ENCODE measurements at places on chromosomes 7 and 10.

- no peak for DNase-seq
Measured at GRCh38 chr7:83704564-83704963, 55.6 kb upstream of the SEMA3E start.

GRCh38 chr10:22427890-22428571 is 82.7 kb downstream of the SPAG6 start:
- peak; percentile 24 for DNase-seq

- no peak for DNase-seq
Measured at GRCh38 chr7:26185131-26185843, 15.3 kb downstream of the HNRNPA2B1 start.

DNA sequence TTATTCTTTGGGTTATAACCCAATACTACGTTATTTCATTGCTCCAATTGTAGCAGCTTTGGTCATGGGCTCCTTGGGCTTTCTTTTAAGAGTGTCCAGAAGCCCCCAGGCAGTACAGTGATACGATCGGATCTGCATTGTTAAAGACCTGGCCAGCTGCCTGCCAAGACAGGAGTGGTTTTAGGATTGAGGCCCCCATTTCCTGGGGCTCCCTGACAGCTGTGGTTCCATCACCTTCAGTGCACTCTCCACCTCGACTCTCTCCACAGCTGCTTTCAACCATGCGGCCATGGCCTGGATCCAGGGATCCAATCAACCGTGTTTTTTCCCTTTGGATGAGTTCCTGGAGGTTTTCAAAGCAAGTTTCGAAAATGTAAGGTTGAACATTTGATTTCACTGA is 123.4 kb upstream of the BTBD16 start:
- no peak for DNase-seq

DNA sequence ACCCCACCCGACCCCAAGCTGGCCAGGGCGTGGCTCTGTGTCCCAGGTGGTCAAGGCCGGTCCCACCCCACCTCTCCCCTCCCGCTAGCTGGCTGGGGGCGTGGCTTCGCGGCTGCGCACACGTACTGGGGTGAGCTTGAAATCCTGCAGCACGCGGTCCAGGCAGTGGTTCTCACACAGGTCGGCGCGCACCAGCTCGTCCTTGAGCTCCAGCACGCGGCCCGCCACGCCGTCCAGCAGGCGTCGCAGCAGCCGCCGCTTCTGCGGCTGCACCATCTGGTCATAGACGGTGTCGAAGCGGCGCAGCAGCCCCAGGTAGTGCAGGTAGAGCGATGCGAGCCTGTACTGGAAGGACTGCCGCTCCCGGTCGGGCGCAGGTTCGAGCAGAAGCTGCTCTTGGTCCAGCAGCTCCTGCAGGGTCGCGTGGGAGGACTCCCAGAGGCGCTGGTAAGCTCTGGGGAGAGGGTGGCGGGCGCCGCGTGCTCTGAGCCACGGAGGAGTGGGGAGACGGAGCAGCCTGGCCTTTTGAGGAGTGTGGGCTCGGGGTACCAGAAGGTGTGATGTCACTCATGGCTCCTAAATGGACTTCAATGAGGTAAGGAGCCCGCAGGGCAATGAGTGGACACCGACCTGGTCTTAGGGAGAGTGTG is 5.8 kb downstream of the H2BK1 start:
- DNase-seq: no peak

DNA sequence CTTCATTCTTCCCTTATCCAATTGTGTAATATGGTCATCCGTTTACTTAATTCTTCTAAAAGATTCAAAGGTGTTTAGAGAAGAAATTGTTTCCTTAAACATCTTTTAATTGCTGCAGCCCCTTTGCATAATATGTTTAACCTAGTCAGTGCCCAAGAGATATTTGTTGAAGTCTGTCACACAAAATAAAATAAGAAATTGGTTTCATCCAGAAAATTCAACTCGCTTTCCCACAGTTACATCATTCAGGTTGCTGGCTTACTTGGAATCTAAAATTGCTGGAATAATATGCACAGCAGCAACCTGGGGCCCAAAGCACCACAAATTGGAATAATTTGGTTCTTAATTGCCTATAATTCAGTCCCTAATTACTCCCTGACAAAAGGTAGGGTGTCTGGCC is 155.1 kb upstream of the ETV1 start:
- DNase-seq: no peak

GRCh38 chr7:32102432-32102873 is 32.2 kb upstream of the PDE1C start:
- no peak for DNase-seq

GRCh38 chr10:110278562-110279406 is 25.9 kb downstream of the SMNDC1 start:
- no peak for DNase-seq

GRCh38 chr10:71060476-71061426 is 151.6 kb upstream of the UNC5B start:
- DNase-seq: no peak

DNA sequence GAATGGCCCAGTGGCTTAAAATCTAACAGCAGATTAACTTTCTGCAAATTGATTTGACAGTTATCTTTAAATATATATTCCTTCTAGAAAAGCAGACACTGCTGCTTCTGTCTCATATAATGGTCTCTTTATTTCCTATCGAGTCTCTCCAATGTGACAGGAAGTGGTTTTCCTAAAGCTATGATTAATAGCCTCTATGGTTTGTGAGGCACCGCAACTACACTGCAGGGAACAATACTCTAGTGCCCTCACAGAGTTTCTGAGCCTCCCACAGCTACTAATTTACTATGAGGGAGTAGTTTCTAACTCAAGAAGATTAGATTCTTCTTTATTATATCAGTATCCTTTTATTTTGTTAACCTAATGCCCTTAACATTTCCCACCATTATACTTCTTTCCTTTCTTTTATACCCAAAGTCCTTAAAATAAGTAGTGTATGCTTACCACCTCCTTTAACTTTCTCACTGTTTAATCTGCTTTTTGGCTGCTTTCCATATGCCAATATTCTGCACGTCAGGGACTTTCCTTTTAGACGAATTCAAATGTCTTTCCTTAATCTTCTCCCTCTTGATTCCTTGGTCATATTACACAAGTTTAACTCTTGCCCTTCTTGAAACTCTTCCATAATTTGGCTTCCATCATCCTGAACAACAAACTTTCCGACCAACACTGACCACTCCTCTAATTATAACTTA is 23.8 kb upstream of the AHR start:
- no peak for DNase-seq

- no peak for DNase-seq
Measured at GRCh38 chr7:20795361-20795760, 8.7 kb upstream of the SP8 start.

- DNase-seq: no peak
Measured at GRCh38 chr7:15561835-15562234, at the start of gene AGMO. AGMO (minus strand) TSS chr7:15562015.

DNA sequence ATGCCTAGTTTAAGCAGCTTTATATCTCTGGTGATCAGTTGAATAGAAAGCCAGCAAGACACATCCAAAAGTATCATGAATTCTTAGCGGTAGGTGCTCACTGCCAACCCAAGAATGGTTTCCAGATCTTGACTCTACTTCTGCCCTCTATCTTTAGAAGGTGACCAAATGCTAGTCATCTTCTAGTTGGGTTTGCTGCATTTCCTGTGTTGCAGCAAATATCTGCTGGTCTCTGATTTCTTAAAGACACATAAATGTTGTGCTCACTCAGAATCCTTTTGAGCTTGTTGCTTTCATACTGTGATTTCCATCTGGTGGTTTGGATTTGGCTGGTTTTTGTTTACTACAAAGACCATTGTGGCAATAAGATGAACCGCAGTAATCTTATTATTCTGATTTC is 2.2 kb downstream of the CDC123 start:
- DNase-seq: no peak

- no peak for DNase-seq
Measured at GRCh38 chr7:26390016-26390415, 98.4 kb downstream of the SNX10 start.

- no peak for DNase-seq
Measured at GRCh38 chr7:7425321-7425720, 110.4 kb downstream of the COL28A1 start.

- DNase-seq: no peak
Measured at GRCh38 chr7:56449762-56450161, 333.5 kb upstream of the NUPR2 start.

- no peak for DNase-seq
Measured at GRCh38 chr10:119663866-119664698, 12.9 kb downstream of the BAG3 start.

GRCh38 chr10:5774987-5775620 is 38.1 kb downstream of the GDI2 start:
- DNase-seq: no peak

- no peak for DNase-seq
Measured at GRCh38 chr10:77011874-77012811, 625.5 kb downstream of the KCNMA1 start.

DNA sequence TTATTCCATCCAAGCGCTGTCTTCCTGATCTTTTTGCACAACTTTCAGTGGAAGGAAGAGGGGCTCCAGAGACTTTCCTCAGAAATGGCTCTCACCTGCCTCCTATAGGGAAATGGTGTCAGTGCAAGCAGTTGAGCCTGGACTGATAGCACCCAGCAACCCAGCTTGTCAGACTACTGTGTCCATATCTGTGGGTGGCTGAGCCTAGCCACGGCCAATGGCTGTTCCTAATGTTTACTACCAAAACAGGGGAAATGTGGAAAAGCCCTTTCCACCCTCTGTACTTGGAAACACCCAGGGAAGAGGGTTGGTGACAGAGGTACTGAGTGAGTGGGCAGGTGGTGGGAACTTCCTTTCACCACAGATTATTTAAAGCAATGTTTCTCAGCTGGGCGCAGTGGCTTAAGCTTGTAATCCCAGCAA is 4.3 kb upstream of the YKT6 start:
- DNase-seq: no peak

DNA sequence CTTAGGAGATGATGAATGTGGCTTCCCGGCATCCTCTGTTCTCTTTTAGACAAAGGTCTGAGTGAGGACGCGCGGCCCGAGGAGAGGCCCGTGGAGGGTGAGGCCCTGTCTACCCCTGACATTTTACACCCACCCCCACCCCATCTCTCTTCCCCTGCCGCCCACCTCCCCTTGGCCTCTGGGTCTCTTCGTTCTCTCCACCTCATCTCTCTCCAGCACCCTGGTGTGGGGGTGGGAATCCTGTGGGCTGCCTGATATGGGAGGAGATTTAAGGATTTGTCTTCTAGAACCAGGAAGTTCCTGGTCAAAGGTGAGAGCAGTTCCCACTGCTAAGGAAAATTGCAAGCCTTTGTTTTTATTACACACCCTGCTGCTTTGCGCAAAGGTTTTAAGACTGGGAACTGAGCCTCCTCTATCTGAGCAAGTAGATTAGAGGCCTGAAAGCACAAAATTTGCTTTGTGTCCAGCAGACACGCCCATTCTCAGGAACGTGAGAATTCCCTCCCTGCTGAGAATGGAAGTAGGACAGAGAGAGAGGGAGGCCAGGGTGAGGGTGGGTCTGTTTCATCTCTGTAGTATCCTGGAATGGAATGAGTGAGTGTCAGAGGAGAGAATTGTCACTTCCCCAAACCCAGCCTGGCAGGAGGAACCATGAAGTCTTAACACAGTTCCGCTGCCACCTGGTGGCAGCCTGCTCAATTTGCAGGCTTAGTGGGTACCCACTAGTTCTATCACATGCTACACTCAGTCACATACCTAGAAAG is 91.2 kb downstream of the GTF2IRD1 start:
- DNase-seq: peak; percentile 18

DNA sequence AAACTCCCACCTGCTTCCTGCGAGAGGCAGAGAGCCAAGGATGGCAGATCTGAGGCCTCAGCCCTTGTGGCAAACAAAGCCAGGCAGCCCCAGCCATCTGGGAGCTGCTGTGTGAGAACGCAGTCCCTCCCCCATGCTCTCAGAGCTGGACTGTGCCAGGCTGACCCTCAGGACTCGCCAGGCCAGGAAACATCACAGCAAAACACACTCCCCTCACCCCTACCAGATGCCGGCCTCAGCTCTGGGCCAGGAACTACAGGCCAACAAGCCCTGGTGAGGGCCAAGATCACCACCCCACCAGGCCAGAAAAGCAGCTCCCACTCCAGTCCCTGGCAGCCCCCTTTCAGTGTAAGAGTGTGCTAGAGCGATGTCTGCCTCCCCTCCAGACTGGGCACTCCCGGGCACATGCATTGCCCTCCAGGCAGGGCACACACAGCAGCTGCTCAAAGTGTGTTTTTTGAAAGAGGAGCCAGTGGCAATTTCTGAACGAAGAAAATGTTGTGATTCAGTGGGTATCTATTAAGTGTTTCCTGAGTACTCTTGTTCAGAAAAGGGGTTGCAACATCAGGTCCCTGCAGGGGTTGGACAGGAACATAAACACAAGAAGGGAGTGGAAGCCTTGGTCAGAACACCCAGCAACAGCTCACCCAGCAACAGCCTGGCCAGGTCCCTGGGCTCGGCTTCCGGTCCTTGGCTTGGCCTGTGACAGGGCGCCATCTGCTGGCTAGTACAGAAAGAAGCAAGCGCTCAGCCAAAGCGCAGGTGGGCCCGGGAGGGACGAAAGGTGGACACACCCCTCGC is 18.3 kb downstream of the LRRC20 start:
- no peak for DNase-seq

DNA sequence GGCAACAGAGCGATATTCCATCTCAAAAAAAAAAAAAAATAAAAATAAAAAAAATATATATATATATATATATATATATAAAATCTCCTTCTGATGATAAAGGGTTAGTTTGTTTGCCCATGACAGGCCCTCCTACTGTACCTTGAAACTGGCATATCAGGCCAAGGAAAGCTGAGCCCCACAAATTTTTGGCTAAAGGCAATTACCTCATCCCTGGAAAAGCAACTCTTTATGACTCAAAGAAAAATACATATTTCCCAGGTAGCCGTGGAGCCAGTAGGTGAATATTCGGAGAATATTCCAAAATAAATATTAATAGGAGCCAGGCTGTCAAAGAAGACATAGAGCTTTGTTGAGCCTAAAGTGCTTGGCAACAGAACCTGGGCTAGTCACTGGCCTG is 245.1 kb downstream of the GALNT17 start:
- no peak for DNase-seq

GRCh38 chr7:158676171-158676840 is 28.3 kb downstream of the NCAPG2 start:
- no peak for DNase-seq

GRCh38 chr7:130995252-130996081 is 261.5 kb upstream of the KLF14 start:
- DNase-seq: no peak

- no peak for DNase-seq
Measured at GRCh38 chr7:107563081-107563774, 492 bp downstream of the COG5 start.

DNA sequence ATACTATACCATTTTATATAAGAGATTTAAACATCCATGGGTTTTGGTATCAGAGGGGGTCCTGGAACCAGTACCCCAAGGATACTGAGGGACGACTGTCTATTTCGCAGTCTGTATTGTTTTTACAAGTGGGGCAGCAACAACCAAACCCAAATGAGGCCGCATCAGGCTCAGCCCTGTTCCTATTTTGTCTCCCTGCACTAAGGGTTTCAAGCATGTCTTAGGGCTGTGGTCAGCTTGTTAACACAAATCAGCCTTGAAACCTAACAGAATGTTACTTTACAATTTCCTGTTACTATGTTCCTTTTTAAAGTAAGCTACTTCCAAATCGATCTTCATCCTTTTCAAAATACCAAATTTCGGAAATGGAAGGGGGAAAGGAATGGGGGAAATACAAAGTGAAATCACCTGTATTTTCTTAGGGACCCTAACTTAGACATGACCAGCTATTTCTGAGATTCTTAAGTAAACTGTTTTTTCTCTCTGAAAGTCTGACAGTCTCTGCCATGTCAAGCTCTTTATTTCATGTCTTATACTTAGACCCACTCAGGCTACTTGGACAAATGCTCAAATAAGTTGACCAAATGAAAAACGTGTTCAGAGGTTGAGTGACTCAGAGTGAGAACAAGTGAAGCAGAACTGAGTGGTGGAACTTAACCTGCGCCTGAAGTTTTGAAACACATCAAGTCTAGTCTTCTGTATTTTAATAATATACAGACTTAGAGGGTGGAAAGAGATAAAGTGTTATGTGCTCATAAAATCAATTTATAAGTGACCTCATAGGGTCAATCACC is 75.8 kb downstream of the C1GALT1 start:
- DNase-seq: no peak
